T-helper 2 cell treated with Interferon-gamma antibody and Interleukin-4, amounts not matched to agents 5 μg/mL and 100 μg/mL, for 36 hours (primary cell): ENCODE measurements at places on chromosomes 5 and 9.

DNA sequence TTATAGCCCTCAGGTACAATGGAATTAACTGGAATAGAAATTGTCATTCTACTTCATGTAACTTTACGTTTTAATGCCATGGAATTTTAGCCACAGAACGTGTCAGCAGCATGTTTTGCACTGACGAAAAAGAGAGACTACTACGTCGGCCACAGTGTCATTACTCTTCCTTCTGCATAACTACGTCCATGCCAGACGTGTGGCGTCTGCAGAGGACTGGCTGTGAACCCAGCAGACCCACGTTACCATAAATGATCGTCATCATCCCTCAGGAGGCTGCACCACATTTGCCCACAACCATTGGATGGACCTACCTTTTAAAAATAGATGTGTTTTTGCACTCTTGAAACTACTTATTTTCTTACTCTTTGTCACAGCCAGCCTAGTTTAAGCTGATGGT lies 63.8 kb upstream of the ATG10 start:
- DNase-seq, result no peak

DNA sequence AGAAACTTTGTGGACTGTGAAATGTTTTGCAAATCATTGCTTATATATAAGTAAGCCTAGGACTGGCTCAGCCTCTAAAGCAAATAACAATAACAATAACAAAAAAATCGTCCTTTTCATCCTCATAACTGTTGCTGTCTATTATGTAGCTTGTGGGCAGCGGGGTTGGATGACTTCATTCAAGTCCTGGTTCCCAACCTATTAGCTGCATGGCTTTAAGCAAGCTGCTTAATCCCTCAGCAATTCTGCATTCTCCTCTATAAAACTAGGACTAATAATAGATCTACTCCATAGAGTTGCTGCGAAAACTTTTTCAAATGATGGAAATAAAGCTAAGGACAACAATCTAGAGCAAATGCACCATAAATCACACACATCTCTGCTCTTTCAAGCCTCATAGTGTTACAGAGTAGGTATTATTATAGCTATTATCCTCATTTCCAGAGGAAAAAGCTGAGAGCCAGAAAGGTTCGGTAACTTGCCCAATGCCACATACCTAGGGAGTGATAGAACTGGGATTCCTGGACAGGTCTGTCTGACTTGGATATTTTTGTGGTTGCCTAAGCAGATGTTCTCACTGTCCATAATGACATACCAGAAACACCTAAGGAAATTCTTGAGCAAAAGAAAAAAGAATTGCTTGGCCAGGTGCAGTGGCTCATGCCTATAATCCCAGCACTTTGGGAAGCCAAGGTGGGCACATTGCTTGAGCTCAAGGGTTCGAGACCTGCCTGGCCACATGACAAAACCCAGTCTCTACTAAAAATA lies 98.8 kb upstream of the ADRA1B start:
- no peak for DNase-seq

DNA sequence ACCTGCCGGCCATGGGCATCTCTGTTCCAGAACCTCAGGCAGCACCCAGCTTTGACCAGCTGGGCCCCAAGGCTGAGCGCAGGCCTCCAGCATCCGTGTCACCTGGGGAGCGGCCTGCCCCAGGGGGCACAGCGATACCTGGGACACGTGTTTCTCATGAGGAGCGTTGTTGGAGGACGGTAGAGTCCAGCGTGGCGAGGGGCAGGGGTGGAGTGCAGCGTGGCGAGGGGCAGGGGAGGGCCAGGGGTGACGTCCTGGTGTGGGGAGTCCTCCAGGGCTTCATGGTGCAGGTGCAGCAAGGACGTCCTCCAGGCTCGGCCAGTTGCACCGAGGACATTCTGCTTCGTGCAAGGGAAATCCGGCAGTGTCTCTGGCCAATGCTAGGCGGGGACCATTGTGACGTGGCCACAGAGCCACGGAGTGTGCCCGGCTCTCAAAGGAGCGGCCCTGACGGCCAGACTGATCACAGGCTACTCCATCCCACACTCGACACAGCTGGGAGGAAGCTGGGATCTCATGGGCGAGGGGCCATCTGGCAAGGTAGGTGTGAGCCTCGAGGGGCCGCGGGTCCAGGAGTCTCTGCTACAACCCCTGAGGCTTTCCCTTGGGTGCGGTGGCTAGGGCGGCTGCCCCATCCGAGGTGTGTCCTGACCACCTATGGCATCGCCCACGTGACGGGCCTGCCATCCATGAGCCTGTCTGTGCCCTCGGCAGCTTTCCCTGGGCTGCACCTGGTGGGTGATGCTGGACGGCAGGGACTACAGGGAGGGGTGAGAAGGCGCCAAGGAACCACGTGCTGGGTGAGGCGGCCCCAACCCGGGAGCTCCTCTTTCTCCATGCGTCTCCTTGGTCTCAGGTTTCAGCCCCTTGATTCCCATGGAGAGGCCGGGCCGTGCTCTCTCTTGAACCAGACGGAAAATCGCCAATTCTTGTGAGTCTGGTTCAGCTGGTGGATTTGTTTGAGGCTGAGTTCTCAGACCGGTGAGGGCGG lies 33.8 kb downstream of the SLC9A3 start:
- no peak for DNase-seq

- DNase-seq, result no peak
Observed at GRCh38 chr5:29134418-29134817, 2059.1 kb upstream of the CDH6 start.

DNA sequence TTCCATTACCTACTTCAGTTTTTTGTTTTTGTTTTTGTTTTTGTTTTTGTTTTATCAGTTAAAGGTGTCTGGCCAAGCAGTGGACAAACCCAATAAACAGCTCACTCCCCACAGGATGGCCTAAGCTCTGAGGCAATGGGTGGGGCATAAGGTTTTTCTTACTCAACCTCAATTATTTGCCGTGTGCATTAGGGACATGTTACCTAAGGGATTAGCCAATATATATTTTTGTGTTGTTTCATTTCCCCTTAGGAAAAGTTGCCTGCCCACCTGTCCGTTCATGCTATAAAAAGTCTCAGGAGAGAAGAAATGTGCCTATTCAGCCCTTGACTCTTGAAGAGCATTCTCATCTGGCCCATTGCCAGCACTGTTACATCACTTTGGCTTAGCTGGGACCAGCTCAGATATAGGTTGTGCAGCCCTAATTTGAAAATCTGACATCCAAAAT lies 7.3 kb downstream of the SH3RF2 start:
- DNase-seq, result no peak

DNA sequence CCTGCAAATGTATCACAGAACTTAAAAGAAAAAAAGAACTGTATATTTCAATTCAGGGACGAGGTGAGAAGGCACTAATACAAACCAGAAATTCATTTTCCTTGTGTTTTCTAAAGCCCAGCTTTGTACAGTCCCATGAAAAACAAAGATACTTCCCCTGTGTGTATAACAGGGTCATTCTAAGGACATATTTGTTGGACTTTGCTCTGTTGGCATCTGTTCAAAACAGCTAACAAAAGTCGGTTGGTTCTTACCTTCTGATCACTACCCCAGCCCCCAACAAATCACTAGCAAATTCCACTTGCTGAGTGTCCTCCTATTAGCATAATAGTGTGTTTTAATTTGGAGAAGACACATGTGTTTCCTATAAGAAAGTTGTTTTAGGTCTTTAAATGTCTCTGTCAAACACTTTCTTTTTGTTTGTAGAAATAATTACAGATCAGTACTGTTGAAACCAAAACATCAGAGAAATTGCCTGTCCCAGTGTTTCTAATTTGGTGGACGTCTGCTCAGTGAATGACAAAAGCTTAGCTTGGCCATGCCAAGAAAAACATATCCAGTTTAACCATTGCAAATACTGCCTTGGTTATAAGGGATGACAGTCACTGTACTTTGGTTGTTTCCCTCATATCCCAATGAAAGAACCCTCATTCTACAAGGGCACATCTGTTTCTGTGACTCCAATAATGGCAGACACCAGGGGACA lies 480.5 kb downstream of the EBF1 start:
- no peak for DNase-seq

- DNase-seq, result no peak
Observed at GRCh38 chr9:4489562-4489918, 728 bp upstream of the SLC1A1 start.

- DNase-seq, result no peak
Observed at GRCh38 chr5:60701321-60701968, 1.5 kb upstream of the DEPDC1B start.

DNA sequence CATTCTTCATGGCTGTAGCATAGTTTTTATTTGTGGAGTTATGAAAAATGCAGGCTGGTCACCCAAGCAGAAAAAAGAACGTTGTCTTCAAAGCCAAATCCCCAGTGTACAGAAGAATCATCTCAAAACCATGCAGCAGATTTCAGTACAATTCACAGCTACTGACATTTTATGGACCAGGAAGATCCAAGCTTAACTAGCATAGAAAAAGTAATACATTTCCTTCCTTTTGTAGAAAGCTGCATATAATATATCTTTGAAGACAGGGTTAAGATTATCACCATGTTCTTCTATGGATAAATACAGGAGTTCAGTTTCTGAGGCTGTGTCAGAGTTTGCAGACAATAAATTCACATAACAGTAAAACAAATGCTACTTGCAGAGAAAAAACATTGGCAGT lies 1054.8 kb upstream of the C9orf72 start:
- DNase-seq, result no peak

DNA sequence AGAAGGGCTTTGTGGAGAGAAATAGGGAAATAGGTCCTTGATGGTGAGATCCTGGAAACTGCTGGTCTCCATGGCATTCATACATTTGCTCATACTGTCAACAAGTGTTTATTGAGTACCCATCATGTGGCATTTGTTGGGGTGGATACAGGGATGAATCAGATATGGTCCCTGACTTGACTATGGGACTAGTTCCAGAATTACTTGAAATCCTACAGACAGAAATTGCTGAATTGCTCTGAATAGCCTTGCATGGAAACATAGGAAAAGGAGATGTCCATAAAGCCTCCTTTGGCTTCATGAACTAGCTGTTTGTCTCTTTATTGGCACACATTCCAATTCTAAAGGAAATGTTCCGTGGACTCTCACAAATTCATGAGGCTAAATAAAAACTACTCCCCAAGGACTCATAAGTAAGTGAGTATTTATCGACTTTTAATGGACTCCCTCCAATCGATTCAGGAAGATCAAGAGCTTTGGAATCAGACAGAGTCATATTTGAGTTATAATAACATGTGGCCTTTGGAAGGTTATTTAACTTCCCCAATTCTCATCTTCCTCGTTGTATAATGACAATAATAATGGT lies 122.4 kb upstream of the C6 start:
- DNase-seq, result no peak
